Activated naive CD8-positive, alpha-beta T cell treated with anti-CD3 and anti-CD28 coated beads, Interleukin-2, amount 50 U/mL, for 24 hours (primary cell): ENCODE measurements at places on chromosomes 2 and 18.

DNA sequence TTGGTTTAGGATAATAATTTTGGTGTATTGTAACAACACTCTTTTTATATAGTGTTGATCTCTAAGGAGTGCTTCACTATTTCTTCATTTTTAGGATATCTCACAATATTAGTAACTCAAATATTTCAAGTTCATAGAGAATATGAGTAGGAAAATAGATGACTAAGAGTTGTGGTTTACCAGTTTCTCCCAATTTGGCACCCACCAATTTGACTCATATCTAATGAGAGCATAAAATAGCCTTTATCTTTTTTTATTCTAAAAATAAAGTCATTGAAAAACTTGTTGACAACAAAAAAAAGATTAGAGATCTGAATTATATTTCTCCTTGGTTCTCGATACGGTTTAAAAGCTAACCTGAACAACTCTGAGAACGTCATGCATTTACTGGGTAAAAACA lies 204.0 kb downstream of the PARD3B start:
- peak overlapping the region; percentile 27 for H3K27ac ChIP-seq
- no peak overlapping the region for H3K4me3 ChIP-seq
- no peaks in the 10 kb centered on the region for H3K27me3 ChIP-seq
- DNase-seq = no peak

- no peaks in the 10 kb centered on the region for H3K36me3 ChIP-seq
- H3K4me3 ChIP-seq = no peak overlapping the region
- DNase-seq = no peak
- H3K27ac ChIP-seq = no peak overlapping the region
These were observed 13.6 kb upstream of the ADNP2 start for GRCh38 chr18:80095414-80095813.

GRCh38 chr2:227378371-227378782 lies 729 bp downstream of the TM4SF20 start:
- no peaks in the 10 kb centered on the region for H3K27me3 ChIP-seq
- DNase-seq = no peak
- peaks cover 3% of the 10 kb centered on the region for H3K36me3 ChIP-seq
- no peak overlapping the region for H3K27ac ChIP-seq

GRCh38 chr2:180722551-180723239 lies 257.7 kb upstream of the UBE2E3 start:
- no peak overlapping the region for H3K27ac ChIP-seq
- H3K4me3 ChIP-seq = no peak overlapping the region
- H3K36me3 ChIP-seq = no peaks in the 10 kb centered on the region
- H3K4me1 ChIP-seq = no peaks in the 10 kb centered on the region
- DNase-seq = no peak

- H3K36me3 ChIP-seq = no peaks in the 10 kb centered on the region
- no peaks in the 10 kb centered on the region for H3K4me1 ChIP-seq
- H3K27ac ChIP-seq = no peak overlapping the region
- peaks cover 5% of the 10 kb centered on the region for H3K27me3 ChIP-seq
- no peak for DNase-seq
These were observed 102.5 kb upstream of the PIEZO2 start for GRCh38 chr18:11251891-11252270.

GRCh38 chr2:225340923-225341322 lies 58.6 kb upstream of the NYAP2 start:
- H3K4me3 ChIP-seq = no peak overlapping the region
- no peaks in the 10 kb centered on the region for H3K4me1 ChIP-seq
- peaks cover 7% of the 10 kb centered on the region for H3K27me3 ChIP-seq
- no peaks in the 10 kb centered on the region for H3K36me3 ChIP-seq

DNA sequence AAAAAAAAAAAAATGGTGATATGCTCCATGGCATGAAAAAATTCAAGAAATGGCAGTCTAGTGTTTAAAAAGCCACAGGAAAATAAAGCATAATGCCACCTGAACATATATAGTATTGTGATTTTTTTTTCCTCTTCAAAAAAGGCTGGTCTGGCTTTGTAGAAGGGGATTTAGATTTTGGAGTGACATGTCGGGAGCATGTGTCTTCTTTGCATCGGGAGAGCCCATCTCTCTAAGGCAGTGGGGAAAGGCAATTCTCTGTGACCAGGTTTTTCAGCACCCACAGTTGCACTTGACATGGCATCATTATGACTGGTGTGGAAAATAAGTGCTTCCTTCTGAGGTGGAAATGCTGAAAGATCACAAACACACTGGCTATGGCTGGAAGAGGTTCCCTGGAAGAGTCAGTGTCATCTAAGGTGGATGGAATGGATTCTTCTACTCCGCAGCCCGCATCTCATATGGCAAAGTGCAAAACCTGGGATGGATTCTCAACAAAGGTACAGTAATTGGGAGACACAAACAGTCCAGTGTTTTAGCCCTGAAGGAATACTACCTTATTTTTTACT lies 172.5 kb downstream of the AGAP1 start:
- H3K4me1 ChIP-seq = peaks cover 5% of the 10 kb centered on the region
- H3K27ac ChIP-seq = no peak overlapping the region
- no peak for DNase-seq
- H3K4me3 ChIP-seq = no peak overlapping the region

DNA sequence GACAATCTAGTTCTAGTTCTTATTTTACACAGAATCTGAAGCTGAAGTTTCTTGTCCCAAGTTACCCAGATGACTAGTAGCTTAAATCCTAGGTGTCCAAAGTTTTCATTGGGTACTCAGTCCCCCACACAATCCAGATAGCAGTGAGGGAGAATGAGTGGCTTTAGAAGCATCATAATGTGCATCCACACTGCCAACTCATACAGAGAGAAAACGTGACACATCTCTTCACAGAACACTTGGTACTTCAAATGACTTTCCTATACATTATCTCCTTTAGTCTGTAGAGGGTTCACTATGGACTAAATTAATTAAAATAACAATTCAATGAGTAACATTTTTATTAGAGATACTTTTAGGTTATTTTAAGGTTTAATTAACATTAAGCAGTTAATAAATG lies 45.2 kb downstream of the STRADB start:
- H3K4me3 ChIP-seq = no peak overlapping the region
- no peaks in the 10 kb centered on the region for H3K27me3 ChIP-seq
- peaks cover under 1% of the 10 kb centered on the region for H3K36me3 ChIP-seq
- H3K4me1 ChIP-seq = no peaks in the 10 kb centered on the region
- no peak for DNase-seq

DNA sequence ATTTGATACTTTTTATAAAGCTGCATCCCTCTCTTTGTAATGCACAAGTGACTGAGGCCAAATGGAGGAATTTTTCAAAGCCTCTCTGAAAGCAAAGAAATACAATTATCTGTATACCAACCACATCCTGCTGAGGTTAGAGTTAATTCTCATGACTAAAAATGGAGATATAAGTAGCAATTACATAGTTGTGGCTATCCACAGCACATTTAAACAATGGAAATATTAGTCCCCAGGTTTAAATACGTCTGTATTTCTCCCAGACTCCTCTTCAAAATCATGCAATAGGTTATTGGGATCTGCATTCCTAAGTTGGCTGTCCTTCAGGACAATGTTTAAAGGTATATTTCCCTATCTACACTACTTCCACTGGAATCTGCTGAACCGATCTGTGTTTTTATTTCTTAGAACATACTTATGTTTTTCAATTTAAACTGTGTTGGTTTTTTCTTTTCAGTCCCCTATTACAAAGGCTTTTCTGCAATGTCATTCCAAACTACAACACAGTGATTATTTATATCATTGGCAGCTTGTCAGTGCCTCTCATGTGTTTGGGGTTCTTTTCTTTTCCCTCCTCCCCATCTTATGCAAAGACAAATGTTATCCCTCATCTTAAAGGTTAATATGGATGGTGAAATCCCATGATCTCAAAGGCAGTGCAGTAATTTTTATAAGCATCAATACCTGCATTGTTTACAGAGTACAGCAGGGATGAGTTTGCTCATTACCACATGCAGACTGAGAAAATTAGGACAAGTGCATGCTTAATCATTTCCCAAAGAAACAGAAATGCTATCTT lies 134.8 kb upstream of the FSHR start:
- no peaks in the 10 kb centered on the region for H3K4me1 ChIP-seq
- H3K4me3 ChIP-seq = no peak overlapping the region
- no peaks in the 10 kb centered on the region for H3K27me3 ChIP-seq

DNA sequence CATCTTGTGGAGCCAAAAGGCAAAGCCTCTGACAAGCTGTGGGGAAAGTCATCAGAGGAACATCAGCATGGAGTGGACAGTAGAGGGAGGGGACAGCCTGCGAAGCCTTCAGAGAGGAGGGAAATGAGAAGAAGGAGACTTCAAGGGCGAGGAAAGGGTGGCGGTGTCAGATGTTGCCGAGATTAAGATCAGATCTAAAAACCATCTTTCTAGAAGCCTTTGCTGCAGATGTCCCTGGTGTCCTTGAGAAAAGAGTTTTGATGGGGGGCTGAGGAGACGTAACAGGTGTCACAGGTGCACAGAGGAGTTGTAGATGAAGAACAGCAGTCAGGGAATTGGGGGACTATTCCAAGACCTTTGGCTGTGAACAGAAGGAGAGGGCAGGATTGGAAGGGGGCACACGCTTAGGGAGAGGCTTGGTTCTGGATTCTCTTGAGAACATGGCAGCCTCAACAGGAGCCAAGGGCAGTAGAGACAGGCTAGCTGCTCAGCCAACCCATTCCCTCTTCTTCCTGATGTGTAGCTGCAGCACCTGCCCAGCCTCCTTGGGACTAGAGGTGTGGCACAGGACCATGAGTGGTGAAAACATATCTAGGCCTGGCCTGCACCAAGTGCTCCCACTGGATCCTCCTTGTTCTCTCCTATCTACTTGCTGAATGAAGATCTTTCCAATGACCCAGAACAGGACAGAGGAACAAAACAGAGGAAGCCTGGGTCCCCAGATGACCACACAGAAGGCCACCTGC lies 22.7 kb upstream of the NCL start:
- H3K27me3 ChIP-seq = no peaks in the 10 kb centered on the region
- no peaks in the 10 kb centered on the region for H3K36me3 ChIP-seq
- no peak overlapping the region for H3K4me3 ChIP-seq
- no peak for DNase-seq
- H3K4me1 ChIP-seq = peaks cover 6% of the 10 kb centered on the region

DNA sequence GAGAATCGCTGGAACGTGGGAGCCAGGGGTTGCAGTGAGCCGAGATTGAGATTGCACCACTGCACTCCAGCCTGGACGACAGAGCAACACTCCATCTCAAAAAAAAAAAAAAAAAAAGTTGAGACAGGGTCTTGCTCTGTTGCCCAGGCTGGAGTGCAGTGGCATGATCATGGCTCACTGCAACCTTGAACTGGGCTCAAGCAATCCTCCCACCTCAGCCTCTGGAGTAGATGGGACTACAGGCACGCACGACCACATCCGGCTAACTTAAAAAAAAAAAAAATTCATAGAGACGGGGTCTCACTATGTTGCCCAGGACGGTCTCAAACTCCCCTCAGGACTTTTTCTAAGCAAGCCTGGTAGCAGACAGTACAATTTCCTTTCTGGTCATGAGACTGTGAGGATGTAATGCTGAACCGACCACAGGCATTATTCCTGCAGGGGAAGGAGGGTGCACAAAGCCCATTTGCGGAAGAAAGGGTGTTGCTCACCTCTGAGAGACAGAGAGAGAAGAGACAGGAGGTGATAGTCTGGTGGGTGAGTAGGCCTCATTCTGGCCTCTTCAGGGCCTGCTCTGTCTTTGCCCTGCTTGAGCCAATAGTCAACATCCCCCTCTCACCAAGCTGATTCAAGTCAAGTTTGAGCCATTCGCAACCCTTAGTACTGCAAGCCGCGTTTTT lies 205.3 kb downstream of the ZFP36L2 start:
- peaks cover 8% of the 10 kb centered on the region for H3K4me1 ChIP-seq
- H3K36me3 ChIP-seq = peaks cover 8% of the 10 kb centered on the region
- H3K27me3 ChIP-seq = no peaks in the 10 kb centered on the region
- no peak overlapping the region for H3K27ac ChIP-seq
- H3K4me3 ChIP-seq = no peak overlapping the region

DNA sequence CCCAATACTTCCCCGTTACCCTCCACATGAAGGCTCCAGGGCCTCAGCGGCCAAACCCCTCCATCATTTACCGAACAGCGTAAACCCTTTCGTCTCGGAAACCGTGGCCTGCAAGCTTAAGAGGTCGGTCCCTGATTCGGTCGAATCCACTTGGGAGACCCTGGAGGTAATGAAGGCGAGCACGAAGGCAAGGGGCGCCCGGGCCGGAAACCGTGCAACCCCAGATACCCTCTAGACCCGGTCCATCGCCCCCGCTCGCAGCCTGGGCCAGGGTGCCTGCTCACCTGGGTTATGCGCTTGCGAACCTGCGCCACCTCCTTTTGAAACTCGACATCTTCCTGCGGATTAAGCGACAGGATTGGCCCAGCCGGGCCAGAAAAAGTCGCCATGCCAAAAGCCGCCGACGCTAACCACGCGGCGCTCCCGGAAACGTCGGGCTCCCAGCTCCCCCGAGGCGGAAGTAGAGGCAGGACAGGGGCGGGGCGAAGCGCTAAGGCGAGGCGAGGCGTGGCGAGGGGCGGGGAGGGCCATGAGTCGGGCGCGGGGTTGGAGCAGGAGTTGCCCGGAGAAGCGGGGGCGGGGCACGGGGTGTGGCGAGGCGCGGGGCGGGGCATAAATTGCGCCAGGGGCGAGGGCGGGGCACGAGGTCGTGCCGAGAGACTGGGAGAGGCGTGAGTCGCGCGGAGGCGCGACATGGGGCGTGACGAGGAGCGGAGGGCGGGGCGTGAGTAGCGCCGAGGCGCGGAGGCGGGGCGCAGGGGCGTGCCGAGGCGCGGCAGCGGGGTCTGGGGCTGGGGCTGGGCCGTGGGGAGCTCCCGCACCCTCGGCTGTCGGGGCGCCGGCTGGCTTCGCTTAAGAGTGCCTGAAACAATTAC lies at the start of gene NIFK:
NIFK (minus strand) TSS at position 414 of the 875 bp plus-strand sequence; CDS start at position 389, 25 bp downstream.
- peaks cover 57% of the 10 kb centered on the region for H3K4me1 ChIP-seq
- DNase-seq = peak; percentile 100
- H3K4me3 ChIP-seq = peak within 1 kb of the TSS; percentile 97
- peaks cover 39% of the 10 kb centered on the region for H3K36me3 ChIP-seq

DNA sequence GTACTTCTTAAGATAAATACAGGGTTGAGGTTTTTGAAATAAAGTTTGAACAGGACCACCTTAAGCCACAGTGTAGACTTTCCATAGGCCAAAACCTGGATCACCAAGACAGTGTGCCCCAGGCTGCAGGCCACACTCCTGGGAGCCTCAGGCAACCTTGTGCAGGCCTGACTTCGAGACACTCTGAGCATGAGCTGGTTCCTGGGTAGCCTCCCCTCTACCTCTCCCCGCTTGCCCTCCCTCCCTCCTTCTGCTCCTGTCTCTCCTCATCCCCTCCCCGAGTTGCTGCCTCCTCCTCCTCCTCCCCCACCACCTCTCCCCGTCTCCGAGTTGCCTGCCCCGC lies 10.6 kb upstream of the PROC start:
- H3K27ac ChIP-seq = no peak overlapping the region
- H3K36me3 ChIP-seq = no peaks in the 10 kb centered on the region
- peaks cover 40% of the 10 kb centered on the region for H3K4me1 ChIP-seq
- H3K4me3 ChIP-seq = no peak overlapping the region

DNA sequence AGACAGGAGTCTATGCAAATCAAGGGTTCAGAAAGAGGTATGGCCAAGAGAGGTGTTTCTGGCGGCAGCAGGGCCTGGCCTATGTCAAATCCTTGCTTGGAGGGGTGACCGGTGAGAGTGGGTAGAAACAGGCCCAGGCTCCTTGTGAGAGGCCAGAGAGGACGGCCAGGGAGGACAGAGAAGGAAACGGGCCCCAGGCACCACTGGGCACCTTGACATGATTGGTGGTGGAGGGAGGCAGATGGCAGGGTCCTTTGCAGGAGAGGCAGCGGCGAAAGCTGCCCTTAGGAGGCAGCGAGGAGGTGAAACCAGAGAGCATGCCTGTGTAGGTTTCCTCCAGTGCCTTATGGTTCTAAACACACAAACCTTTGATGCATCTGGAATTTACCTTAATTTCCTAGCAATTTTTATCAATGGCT lies 6.2 kb downstream of the RAMP1 start:
- no peak overlapping the region for H3K4me3 ChIP-seq
- peaks cover 38% of the 10 kb centered on the region for H3K27me3 ChIP-seq
- DNase-seq = no peak
- H3K4me1 ChIP-seq = peaks cover 11% of the 10 kb centered on the region
- no peak overlapping the region for H3K27ac ChIP-seq
- no peaks in the 10 kb centered on the region for H3K36me3 ChIP-seq
